ENCODE measurements at places on chromosomes 6 and 20. TPM values are rescaled to one million over a fixed set of nuclear protein-coding genes. Genes with fewer than 3 reads are reported as not detected.
A peak's percentile ranks its signal among the peaks of the same experiment; 100 is the strongest.

EBF4 gene
- total RNA-seq: 0.40 TPM

C6orf89 gene
- 38.7 TPM for total RNA-seq

GRCh38 chr6:106995640-106996039 lies 21.1 kb upstream of the CD24 start:
- DNase-seq: no peak

FNDC11 gene
- not detected for total RNA-seq

DNA sequence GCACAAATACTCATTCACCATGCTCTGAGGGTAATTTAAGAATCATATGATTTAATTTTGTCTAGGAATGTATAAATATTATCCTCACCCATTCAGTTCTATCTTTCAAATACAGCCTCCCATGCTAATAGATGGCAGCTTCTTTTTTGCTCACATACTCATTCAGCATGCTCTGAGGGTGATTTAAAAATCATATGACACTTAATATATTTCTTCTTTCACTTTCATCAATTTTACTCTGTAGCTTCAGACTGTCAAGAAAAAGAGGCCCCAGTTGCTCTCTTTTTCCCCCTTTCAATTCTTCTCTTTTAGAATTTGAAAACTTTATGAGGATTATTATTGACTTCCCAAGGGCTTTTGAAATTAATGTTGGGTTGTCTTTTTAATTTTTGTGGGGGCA lies 161.7 kb upstream of the LAMP5 start:
- no peak for DNase-seq

KIF25 gene
- total RNA-seq: not detected

- DNase-seq: peak; percentile 48
Observed at GRCh38 chr6:11427723-11428245, 109.8 kb upstream of the TMEM170B start.

BCLAF1 gene
- total RNA-seq: 168 TPM

DNA sequence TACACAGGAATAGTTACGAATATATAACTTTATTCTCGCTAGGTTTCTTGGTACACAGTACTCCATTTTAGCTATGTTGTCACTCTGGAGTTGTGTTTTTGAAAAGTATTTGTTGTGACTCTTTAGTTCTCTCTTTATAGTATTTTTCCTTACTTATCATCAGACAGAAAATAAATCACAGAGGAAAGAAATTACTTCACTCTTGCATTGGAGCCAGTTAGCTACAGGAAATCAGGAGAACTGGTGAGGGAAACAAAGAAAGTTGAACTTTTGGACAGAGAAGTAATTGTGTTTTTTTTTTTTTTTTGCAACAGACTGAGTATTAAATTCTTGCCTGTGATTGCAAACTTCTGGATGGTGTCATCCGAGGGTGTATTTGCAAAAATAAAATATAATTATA lies 33.9 kb downstream of the DSE start:
- no peak for DNase-seq

KCNG1 gene
- 91.3 TPM for total RNA-seq

SPATS1 gene
- total RNA-seq: not detected

SNAI1 gene
- 1.7 TPM for total RNA-seq

DNA sequence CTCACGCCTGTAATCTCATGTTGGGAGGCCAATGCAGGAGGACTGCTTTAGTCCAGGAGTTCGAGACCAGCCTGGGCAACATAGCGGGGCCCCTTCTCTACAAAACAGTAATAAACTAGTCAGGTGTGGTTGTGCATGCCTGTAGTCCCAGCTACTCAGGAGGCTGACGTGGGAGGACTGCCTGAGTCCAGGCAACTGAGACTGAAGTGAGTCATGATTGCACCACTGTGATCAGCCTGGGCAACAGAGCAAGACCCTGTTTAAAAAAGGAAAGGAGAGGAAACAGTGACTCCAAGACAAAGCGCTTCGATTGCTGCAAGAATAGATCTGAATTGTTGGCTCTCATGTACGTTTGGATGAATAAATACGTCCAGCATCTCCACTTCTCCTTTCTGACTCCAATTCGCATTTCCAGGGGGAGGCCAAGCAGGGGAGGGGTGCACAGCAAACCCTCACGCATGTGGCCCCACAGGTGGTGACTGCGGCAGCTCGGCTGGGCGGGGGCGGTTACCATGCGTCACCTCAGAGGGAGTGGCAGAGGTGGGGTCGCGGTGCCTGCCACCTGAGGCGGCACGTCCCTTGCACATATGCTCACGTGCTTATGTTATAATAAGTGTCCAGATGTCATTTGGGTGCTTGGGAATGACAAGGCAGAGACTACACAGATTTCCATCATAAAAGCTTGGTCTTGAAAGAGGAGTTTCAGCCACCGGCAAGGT lies 95.1 kb upstream of the MPC1 start:
- no peak for DNase-seq

C4A gene
- total RNA-seq: 0.27 TPM

GRCh38 chr20:35716330-35716729 lies 17.1 kb downstream of the ROMO1 start:
- no peak for DNase-seq

GRCh38 chr20:37336369-37337207 lies 9.4 kb upstream of the SRC start:
- peak; percentile 51 for DNase-seq

DNA sequence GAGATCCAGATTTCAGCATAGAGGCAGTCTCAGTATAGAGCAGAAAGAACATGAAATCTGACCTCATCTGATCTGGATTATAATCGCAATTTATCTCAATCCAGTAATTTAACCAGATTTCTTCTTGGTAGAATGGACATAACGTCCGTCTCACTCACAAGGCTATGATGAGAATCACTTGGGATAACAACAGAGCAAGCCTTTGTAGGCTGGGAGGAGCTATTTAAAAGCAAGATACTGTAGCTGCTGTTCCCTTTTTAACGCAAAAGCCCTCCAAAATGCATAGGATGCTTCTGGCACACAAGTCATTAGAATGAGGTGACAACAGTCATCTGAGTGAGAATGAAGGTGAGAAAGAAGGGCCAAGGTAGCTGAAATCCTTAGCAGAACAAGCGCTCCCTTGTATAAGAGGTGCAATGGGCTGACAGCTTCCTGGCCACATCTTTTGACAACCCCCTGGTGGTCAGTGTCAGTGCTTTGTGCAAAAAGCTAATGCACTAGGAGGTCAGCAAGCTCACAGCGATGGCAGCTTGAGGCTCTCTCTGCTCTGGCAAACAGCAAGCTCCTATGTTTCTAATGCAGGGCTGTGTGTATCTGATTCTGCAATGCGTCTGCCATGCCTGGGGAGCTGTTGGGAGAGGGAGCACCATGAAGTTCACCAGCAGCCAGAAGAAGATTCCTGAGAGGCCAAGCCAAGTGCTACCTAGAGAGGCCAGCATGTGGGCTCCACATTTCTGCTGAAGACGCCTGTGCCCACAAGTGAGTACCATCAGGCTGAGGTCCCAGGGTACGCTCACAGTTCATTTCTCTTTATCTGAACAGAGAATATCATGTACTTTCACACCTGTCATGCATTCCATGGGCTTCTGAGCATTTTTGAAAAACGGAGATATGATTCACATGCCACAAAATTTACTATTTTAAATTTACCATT lies 16.2 kb downstream of the METTL24 start:
- no peak for DNase-seq

BPIFA1 gene
- total RNA-seq: not detected

ADGB gene
- total RNA-seq: not detected

DNA sequence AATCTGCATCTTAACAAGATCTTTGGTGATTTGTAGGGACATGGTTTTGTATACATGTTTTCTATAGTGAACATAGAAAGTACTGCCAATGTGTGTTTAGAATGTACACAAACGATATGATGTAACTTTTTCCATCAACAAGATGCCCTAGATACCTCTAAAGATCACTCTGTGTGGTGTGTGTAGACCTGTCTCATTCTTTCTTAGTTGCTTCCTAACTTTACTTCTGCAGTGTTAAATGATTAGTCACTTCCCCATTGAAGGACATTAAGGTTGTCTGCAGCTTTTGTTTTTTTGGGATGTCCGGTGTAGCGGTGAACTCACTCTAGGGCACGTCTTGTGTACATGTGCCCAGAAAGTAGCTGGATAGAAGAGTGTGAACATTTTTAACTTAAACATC lies 35.9 kb downstream of the CDYL start:
- DNase-seq: peak; percentile 63

KCNK16 gene
- not detected for total RNA-seq

DNA sequence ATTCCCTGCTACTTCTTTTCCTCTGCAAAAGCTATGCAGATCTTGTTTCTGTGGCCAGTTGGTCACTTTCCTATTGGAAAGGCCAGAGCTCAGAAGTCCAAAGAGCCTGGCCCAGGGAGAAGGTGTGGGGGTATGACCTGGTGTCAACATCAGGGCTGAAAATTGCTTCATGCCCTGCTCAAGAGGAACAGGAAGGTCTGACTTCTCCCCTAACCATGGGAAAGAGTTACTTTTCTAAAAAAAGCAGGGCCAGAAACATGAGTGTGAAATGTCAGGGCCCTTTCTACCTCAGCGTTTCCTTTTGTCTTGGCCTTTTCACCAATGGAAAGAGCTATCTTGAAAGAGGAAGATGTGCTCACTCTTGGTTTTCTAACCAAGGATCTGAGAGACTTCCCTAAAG lies 117.4 kb downstream of the MAFB start:
- no peak for DNase-seq

- peak; percentile 23 for DNase-seq
Observed at GRCh38 chr6:116363759-116364158, 7.0 kb upstream of the DSE start.

PSMB8 gene
- 108 TPM for total RNA-seq

- peak; percentile 20 for DNase-seq
Observed at GRCh38 chr6:132133736-132134445, 182.7 kb upstream of the CCN2 start.

Data from Daoy (cell line).